ENCODE measurements at places on chromosomes 1 and 21.
A peak's percentile ranks its signal among the peaks of the same experiment; 100 is the strongest.

GRCh38 chr1:58841455-58841854 lies 57.6 kb upstream of the JUN start:
- no peak for DNase-seq

DNA sequence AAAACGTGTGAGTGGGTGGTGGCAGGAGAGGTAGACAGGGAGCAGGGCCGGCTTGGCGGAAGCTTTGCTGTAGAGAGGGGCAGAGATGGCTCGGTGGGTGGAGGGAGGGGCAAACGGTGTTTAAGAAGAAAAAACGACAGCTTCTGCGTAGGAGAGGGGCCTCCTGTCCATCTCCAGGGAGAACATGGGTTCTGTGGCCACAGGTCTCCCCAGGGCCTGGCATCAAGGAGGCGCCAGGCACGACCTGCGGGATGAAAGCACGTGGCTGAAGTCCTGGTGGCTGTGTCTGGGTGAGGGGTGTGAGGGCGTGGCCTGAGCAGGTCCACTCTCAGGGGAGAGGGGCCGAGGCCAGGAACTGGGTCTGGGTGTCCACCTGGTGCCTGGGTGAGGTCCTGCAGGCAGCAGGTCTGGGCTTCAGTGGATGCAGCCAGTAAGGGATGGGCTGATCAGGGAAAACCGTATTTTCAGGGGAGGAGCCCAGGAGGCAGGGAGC lies 940 bp upstream of the PRKCZ start:
- no peak for DNase-seq

DNA sequence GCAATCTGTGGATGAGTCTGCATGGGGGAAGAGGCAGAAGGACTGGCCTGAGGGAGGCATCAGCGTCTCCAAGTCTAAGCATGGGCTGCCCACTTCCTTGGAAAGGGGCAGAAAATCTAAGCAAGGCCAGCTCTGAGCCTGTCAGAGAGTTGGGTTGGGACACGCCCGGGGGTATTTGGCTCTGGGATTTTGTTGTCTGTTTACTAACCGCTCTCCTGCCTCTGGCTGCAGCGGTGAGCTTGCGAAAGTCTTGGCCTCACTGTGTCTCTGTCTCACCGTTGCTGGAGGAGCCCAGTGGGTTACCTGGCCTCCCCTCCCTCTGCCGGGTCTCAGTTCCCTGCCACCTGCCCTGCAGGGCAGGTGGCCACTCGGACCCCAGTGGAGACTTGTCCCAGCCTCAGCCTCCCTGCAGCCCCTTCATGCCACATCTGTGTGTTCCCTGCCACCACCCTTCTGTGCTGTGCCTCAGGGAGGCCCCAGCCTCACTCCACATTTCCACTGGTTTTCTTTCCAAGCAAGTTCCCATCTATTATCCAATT lies 33.7 kb downstream of the EDN2 start:
- no peak for DNase-seq

GRCh38 chr1:156834322-156834721 lies 17.7 kb upstream of the SH2D2A start:
- no peak for DNase-seq

DNA sequence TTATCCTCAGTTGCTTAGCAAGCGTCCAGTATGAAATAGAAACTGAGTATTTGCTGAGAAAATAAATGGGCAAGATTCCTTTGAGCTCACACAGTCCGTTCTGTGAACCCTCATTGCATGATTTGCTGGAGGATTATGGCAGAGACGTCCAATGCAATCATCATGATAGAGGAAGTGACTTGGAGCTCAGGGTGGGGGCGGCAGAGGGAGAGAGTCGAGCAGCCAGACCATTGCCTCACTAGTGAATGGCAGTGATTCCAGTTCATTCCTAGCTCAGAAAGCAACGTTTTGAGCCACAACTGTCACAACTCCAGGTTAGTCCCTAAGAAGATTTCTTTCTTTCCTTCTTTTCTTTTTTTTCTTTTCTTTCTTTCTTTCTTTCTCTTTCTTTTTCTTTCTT lies 27.5 kb upstream of the COL9A2 start:
- no peak for DNase-seq

- DNase-seq, result no peak
Measured at GRCh38 chr1:95006681-95007080, 66.1 kb downstream of the ALG14 start.

DNA sequence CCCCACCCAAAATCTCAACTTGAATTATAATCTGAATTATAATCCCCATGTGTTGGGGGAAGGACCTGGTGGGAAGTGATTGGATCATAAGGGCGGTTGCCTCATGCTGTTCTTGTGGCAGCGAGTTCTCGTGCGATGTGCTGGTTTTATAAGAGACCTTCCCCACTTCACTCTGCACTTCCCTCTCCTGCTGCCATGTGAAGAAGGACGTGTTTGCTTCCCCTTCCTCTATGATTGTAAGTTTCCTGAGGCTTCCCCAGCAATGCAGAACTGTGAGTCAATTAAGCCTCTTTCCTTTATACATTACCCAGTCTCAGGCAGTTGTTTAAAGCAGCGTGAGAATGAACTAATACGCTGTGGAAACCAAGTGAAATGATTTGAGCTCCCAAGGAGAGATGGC lies 48.0 kb upstream of the SOD1 start:
- no peak for DNase-seq

- DNase-seq, result no peak
Measured at GRCh38 chr1:153553830-153554541, 4.9 kb upstream of the S100A3 start.

DNA sequence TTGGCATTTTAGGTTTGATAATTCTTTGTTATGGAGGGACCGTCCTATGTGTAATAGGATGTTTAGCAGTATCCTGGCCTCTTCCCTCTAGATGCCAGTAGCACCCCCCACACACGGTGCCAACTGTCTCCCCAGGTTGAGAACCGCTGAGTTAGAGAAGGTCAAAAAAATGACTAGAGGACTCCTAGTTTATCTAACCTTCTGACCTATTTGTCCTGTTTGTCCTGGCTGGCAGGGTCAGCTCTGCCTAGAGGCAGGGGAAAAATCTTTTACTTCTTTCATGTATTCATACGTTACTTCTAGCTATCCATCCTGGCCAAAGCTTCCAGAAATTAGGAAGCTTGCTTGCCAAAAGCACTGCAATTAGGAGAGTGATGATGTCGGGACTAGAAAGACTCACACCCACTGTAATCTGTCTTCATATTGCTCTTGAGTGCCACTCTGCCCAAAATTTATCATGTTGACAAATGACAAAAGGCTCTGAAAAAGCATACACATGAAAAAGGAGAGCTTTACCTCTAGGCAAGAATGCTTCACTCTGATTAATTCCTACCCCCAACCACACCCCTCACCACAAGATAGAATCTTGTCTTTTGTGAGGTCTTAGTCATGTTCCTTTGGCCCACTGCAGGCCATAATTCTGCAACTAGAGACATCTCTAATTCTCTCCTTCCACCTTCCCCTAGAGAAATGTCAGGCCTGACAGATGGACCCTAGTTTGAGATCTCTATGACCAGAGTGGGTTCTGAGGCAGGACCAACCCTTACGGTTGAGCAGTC lies 14.4 kb upstream of the AKR1A1 start:
- DNase-seq, result no peak

GRCh38 chr1:173616859-173617258 lies 14.0 kb upstream of the SLC9C2 start:
- DNase-seq, result no peak

GRCh38 chr1:25484096-25484495 lies 53.4 kb downstream of the MACO1 start:
- DNase-seq, result no peak

- DNase-seq, result no peak
Measured at GRCh38 chr1:167716000-167716271, 5.8 kb upstream of the MPZL1 start.

GRCh38 chr1:112840631-112841624 lies 115.1 kb downstream of the SLC16A1 start:
- DNase-seq, result no peak

DNA sequence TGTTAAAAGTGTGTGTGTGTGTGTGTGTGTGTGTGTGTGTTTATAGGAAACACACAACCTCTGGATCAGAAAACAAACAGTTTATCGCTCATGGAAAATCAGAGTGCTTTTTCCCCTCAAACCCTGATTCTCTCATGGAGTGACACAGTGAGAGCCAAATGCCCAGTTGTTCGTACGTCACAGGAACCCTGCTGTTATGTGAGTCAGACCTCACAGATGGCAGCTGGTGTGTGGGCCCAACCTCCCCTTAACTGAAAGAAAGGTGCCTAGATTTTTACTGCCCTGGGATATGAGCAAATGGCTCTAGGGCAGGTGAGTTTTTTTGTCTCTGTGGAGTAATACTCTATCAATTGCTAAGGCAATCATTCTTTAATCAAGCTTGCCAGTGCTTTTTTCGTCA lies 1788.1 kb downstream of the BRINP3 start:
- no peak for DNase-seq

GRCh38 chr1:226608699-226609505 lies 60.3 kb downstream of the STUM start:
- DNase-seq, result no peak

- DNase-seq, result no peak
Measured at GRCh38 chr1:46646844-46647243, 21.3 kb downstream of the ATPAF1 start.

GRCh38 chr1:95879498-95880050 lies 645.6 kb downstream of the RWDD3 start:
- DNase-seq, result no peak

DNA sequence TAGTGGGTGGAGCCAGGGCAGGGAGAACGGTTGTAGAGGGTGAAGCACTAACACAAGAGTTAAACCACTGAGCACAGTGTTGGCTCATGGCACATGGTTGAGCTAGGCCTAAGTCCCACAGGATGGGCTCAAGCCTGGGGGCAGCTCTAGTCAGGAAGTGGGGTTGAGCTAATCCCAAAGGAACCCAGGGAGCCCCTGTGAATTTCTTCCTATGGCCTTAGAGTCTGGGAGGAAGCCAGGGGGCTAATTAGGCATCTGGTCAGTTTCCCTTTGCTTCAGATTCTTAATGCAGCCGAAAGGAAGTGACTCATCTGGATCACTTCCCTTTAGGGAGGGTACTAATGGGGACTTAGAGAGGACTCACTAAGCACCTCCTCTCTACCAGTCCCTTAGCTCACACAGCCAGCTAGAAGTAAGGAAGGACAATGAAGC lies 10.1 kb downstream of the CFAP45 start:
- peak; percentile 87 for DNase-seq

GRCh38 chr1:40594187-40594531 lies 62.7 kb downstream of the ZNF684 start:
- DNase-seq, result no peak

GRCh38 chr21:41682719-41683179 lies 84.1 kb downstream of the RIPK4 start:
- no peak for DNase-seq

GRCh38 chr1:147167365-147167764 lies 4.9 kb downstream of the PRKAB2 start:
- no peak for DNase-seq

DNA sequence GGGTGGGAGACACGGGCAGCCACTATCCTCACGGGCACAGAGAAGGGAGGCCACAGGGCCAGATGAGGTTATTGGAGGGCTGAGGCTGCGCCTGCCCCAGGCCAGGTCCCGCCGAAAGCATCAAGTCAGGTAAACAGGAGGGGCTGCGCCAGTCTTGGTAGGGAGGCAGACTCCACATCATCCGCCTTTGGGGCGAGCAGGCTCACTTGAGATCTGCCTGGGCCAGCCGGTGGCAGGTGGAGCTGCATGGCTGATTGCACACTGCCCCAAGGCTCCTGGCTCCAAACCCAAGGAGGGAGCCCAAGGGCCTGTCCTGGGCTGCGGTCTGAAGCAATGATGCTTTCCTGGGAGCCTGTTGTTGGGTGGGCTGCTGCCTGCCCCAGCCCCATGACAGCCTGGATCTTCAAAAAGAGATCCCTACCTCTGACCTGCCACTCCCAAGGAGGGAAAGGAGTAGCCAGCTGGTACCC lies 4.6 kb downstream of the SMIM1 start:
- DNase-seq, result no peak

GRCh38 chr1:192462616-192463015 lies 113.0 kb upstream of the RGS1 start:
- no peak for DNase-seq

- no peak for DNase-seq
Measured at GRCh38 chr1:110637475-110637874, 31.3 kb upstream of the KCNA2 start.

DNA sequence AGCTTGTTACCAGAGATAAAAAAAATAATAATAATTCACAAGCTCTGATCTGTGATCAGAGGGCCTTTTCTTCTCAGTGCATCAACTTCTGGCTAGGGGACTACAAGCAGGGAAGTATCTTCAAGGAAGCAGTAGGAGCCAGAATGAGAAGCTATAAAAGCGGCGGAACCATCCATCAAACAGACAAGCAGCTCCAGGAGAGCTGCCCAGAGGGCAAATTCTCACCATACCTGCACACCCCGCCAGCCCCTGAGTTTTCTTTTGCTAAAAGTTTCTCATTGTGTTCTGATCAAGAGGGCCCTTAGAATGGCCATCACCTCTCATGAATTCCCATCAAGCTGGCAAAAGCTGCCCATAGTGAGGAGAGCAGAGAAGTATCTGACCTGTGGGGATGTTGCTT lies 99.4 kb downstream of the SMYD2 start:
- no peak for DNase-seq

DNA sequence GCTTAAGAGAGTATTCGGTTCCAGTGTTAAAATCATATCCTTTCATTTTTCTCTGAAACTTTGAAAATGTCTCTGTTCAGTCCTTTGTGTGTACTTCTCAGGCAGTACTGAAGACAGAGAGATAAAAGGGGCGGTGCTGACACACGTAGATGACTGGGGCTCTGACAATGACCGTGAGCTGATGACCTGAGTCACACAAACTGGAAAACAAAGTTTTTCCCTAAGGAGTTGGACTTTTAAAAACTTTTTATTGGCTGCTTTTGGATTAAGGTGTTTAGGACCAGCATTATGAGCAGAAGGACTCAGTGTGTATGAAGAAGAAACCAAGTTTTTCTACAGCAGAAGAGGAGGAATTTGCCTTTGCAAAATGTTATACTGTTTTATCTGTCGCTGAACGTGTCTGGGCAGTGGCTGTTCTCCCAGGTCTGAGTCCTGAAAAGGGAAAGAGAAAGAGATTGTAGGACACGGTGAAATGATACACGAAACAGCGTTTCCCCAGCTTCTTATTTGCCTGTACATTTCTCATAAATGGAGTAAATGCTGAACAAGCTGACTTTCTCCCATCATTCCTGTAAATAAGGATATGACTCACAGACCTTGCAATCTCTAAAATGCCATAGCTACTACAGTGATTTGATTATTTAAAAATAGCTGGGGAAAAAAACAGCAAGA lies 51.5 kb downstream of the MAP3K7CL start:
- peak; percentile 78 for DNase-seq
